ENCODE measurements at places on chromosomes 3 and 15.

DNA sequence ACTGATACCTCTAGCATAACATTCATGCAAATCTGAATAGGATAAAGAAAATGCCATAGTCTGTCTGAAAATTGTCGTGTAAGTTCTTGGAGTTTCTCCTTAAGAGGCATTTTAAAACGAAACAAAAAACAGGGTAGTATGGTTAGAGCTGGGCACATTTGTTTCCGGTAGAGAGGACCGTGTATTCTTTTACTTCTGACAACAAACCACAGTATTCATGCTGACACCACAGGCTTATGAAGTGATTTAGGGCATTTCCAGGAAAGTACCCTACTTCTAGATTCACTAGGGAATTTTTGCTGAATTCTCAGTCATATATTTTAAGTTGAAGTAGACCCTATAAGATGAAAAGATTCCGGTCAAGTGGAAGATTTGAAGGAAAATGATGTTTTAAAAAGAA is 541.3 kb downstream of the UNC13C start:
- DNase-seq = no peak

GRCh38 chr3:98528474-98529346 is 3.1 kb upstream of the GPR15 start:
- no peak for DNase-seq

DNA sequence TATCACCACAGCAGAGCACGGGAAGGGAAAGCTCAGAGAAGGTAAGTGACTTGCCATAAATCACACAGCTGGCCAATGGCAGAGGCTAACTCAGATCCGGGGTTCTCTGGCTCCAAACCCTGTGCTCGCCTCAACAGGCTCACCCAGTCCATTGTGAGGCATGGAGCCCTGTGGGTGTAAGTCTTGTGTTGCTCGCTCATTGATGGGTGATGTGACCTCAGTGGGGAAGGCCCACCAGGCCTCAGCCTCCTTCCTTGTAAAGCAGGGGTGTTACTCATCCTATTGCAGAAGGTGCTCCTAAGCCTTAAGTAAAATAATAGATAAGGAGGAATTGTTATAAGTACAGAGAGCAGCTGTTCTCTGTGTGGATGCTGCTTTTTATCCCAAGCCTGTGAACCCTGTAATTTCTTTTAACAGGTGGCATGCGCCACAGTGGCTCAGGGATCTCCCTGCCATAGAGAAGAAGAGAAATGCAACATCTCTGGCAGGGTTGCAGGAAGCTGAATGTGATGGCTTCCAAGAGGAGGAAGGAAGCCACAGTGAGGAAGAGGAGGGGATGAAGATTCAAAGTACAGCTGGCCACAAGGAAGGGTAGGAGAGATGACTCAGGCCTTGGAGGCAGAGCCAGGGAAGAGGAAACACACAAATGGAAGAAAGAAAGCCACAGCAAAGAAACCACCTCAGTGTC is 30.9 kb upstream of the SPSB4 start:
- DNase-seq = no peak

DNA sequence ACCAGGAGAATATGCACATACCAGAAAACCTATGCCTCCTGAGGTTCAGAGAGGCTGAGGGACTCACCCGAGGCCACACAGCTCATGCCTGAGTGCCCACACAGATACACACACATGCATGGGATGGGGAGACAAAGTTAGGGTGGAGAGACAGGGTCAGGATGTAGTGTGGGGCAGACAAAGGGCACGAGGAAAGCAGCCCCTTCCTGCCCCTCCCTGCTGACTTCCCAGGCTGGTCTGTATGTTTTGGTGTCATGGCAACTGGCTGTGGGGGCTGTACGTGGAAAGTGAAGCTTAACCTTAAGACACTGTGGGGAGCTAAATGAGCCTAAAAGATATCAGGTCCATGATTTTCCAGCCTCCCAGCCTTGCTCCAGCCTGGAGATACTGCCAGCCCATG is 57.8 kb downstream of the EPHB3 start:
- no peak for DNase-seq

DNA sequence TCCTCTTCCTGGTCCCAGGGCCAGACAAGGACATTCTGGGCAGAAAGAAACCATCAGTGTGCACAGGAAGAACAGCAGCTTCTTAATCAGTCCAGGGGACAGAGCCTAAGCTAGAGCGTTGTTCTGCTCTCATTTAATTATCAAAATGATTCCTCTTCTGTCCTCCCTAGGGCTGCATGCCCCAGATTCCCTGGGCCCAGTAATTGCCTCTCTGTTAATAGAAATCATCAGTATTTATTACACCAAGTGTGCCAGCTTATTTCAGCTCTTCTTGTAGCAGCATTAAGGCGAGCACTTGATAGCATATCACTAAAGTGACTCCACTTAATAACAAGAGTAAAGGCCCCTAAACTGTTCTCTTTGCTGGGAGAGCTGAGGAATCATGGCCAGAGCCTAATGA is 72.1 kb downstream of the WDR76 start:
- no peak for DNase-seq

- DNase-seq = no peak
These were observed 62.0 kb upstream of the KLF13 start for GRCh38 chr15:31264559-31265089.

GRCh38 chr15:77030048-77030927 is 35.4 kb downstream of the PSTPIP1 start:
- no peak for DNase-seq

DNA sequence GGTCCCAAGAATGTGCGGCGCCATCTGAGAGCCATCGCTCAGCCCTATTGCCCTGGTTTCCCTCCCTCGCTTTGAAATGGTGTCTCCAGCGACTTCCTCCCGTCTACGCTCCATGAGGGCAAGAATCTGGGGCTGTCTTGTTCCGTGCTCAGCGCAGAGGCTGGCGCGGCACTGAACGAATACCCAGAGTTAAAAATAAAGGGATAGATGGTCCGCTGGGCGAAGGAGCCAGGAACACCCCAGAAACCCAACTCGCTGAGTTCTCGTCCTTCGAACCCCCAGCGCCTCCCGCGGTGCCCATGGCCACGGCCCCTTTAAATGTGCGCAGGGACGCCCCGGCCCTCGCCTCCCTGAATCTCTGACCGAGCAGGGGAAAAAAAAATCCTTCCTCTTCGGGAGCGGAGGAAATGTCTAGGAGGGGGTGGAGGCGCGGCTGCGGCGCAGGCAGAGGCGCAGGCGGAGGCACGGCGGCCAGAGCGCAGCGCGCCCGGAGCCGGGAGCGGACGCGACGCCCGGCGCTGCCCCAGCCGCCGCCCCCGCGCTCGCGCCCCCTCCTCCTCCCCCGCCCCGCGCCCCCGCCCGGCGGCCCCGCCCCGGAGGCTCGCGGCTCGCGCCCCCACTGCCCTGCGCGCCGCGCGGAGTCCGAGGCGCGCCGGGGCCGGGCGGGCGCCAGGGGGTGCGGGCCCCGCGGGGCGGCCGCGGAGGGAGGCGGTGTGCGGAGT is 8.5 kb upstream of the FGD5 start:
- DNase-seq = no peak

- DNase-seq = no peak
These were observed 272.2 kb upstream of the CHRNA7 start for GRCh38 chr15:31758126-31758525.

GRCh38 chr3:132198516-132198915 is 118.7 kb upstream of the ACP3 start:
- no peak for DNase-seq

DNA sequence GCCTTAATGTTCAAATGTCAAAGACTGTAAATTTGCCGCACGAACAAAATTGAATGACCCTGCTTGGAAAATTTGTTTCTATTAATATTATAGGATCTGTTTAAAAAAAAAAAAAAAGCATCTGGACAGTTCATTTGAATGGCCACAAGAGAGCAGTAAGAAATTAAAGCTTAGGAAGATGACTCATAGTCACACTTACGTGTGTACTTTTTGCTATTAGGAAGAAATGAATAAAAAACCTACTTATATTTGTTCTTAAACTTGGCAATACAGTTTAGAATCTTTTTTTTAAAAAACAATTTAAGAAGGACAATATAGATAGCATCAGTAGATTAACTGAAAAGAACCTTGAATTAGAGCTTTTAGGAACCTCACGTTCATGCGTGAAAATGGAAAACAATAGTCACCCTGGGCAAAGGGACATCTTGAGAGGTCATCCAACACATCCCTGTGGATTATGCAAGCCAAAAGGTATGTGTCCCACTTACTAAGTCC is 621.8 kb downstream of the MECOM start:
- no peak for DNase-seq

DNA sequence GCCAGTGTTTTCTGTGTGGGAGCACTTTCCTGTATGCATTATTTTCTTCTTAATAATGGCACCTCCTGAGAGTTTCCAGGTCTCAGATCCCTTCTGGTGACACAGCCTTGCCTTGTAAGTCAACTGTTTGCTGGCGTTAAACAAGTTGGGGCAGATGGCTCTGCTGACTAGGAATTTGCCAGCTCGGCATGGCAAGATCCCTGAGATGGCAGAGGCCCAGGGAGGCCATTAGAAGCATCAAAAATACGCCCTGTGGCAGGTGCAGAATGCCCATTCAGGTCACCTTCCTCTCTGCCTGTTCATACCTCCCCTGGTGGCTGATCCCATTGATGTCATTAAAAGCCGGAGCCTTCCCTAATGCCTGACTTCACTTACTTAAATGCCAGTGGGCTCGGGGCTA is 320.9 kb upstream of the CTDSPL start:
- no peak for DNase-seq

- DNase-seq = no peak
These were observed 920.7 kb upstream of the NR2F2 start for GRCh38 chr15:95409626-95410310.

GRCh38 chr3:38368238-38368637 is 21.7 kb downstream of the XYLB start:
- DNase-seq = no peak

All from NCI-H1436 (cell line).